Regular cardiac myocyte (primary cell): ENCODE measurements at places on chromosomes 6 and 20. TPM values are rescaled to one million over a fixed set of nuclear protein-coding genes. Genes with fewer than 3 reads are reported as not detected.

Gene CD83
- total RNA-seq: 0.38 and 3.1 TPM in 2 replicates

Gene LY6G6F
- total RNA-seq: not detected in 2 replicates

Gene ENPP1
- total RNA-seq: 11.7 and 26.8 TPM in 2 replicates

Gene SNAP25
- 0.77 and 2.8 TPM in 2 replicates for total RNA-seq

Gene ID4
- 14.1 and 27.0 TPM in 2 replicates for total RNA-seq

Gene FAM184A
- total RNA-seq: 0.19 and 0.85 TPM in 2 replicates

Gene HELZ2
- total RNA-seq: 32.1 and 33.0 TPM in 2 replicates

Gene FRS3
- 0.56 and 0.77 TPM in 2 replicates for total RNA-seq
